ENCODE measurements at places on chromosomes 6 and 20. TPM values are rescaled to one million over a fixed set of nuclear protein-coding genes. Genes with fewer than 3 reads are reported as not detected.

GRCh38 chr6:155382338-155382685 is 68.0 kb upstream of the TFB1M start:
- no peak for DNase-seq

DNA sequence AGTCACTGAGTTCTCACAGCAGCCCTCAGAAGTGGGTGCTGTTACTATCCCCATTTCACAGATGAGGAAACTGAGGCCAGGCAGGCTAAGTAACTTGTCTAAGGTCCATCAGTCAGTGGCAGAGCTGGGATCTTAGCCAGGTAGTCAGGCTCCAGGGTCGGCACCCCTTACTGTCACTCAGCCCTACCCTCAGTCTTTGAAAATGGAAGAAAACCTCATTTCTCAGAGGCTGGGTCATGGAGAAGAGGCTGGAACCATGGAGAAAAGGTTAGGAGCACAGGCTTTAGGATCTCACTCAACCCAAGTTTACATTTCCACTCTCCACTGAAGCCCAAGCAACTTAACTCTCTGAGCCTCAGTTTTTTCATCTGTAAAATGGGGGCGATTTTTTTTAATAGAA is 116.2 kb upstream of the SIRPG start:
- DNase-seq = no peak

DNA sequence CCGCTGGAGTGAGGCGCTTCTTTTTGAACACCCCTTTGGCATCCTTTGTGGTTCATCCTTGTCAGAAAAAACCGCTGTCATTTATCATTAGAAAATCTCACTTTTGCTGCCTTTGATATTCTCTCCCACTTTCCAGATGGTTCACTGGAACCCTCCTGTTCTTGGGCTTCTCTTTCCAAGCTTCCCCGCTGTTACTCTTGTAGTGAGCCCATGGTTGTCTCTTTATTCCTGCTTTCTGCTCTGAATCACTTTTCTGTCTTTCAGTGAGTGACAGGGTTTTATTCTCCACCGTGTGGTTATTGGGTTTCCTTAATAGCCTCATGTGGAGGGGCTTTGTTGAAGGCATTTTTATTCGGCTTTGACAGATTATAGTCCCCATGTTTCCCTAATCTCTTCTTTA is 117.0 kb downstream of the FARS2 start:
- no peak for DNase-seq

- no peak for DNase-seq
Observed at GRCh38 chr6:160108077-160108476, 13.5 kb upstream of the SLC22A1 start.

GRCh38 chr6:84728602-84729001 is 35.8 kb downstream of the TBX18 start:
- no peak for DNase-seq

DNA sequence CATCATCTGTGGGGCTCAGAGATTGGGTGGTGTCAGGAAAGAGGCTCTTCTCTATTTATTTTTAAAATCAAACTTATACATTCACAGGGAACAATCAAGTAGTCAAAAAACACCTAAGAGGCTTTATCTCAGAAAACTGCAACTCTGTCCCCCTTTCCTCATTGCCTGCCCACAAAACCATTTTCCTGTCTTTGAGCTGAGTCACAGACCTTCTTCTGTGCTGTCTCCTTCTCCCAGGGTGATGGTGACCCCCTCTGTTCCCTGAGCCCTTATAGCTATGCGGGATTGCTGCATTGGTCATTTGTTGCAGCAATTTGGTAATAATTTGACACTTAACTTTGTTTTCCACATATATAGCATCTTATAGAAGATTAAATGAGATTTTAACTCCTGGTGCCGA is 195.2 kb upstream of the PROKR2 start:
- DNase-seq = no peak

GRCh38 chr6:113636357-113636824 is 220.8 kb upstream of the MARCKS start:
- DNase-seq = no peak

DNA sequence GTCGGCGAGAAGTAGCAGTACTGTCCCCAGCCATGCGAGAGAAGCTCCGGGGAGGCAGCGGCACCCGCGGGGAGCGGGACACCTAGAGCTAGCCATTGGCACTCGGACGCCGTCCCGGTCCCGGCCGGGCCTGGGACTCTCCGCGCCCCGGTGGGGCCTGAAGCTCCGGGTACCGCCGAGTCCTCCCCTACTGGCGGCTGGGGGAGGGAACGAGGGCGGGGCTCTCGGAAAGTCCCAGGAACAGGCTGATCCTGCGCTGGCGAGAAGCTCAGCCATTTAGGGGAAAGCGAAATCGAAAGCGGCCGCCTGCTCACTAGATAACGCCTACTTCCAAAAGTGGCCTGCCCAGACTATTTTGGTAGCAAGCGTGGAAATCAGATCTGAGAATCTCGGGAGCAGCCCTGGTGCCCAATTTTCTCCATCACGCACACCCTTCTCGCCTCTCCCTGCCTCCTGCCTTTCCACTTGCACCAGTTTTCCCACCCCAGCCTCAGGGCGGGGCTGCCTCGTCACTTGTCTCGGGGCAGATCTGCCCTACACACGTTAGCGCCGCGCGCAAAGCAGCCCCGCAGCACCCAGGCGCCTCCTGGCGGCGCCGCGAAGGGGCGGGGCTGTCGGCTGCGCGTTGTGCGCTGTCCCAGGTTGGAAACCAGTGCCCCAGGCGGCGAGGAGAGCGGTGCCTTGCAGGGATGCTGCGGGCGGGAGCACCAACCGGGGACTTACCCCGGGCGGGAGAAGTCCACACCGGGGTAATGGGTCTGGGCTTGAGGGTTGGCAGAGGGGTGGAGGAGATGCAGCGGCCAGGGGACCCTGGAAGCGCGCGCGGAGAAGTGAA is at the start of the genes PSMB9 and TAP1:
Gene PSMB9 (plus strand): TSS at position 652 of the 835 bp plus-strand sequence. CDS start 38 bp downstream, at position 690.
Gene TAP1 (minus strand): TSS at position 164 of the 835 bp plus-strand sequence. CDS start 68 bp downstream, at position 96.
- DNase-seq = peak; percentile 91

DNA sequence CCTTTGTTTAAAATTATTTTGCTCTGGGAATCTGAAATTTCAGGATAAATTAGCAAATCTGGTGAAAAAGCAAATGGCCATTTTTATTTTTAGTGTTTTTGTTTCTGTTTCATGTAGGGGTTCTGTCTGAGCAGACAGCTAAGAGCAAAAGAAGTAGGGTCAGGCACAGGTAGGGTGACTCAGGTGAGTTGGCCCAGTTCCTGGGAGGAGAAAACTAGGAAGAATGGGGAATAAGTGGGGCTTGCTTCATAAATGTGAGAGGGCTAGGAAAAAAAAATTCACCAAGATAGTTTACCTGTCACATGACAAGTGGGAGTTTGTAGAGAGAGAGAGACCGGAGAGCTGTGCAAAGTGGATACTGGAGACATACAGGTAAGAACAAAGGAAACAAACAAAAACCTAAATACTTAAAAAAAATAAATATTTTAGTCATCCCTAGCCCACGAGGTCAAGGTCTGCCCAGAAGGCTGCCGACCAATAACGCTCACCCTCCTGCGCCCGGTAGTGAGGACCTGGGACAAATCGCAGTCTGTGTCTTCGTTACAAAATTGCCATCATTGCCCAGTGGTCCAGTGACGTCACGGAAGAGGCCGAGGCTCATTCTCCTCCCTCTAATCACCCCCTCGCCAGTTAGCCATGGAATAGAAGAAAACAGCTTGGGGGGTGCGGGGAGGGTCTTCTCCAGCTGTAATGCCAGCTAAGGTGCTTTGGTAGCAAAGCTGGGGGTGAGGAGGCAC is 2.3 kb downstream of the THBD start:
- no peak for DNase-seq

DNA sequence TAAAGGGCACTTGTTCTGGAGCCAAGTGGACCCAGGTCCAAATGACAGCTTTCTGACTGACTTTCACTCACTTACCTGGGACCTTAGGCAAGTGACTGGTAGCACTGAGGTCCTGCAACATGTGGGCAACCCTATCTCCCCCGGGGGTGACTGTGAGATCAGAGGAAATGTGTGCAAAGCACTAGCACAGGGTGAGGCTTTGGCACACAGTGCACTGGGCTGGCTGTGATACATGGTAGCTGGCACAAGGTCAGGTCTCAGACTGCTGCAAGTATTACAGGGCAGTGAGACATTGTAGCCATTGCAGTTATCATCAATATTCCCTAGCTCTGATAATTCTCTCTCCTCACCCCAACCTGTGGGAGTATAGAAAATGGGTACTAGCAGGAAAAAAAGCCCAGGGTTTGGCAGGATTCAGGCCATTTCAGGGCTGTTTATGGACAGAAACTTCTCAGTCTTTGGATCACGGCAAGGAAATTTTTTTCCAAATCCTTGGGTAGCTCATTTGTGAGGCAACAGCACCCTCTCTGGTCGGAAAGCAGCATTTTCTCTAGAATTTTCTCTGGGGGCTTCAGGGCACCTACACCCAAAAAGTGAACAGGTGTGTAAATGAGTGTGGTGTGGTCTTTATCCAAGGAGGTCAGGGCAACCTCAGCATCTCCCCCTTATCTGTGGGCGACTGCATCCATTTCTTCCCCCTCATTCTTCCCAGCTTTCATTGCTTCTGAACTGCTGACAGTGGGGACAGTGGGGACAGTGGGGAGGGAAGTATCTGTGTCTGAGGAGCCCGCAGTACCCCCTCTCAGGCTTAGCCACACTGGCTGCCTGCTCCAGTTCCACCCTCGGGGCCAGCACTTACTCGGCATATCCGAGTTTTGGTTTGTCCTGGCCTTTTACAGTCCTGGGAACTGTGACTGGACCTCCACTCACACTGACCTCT is 148.7 kb upstream of the PHACTR3 start:
- peak; percentile 2 for DNase-seq

The MUC21 gene
- not detected for total RNA-seq

The PHACTR3 gene
- total RNA-seq = 42.1 TPM

The ABHD16B gene
- total RNA-seq = not detected

The KIF25 gene
- total RNA-seq = not detected

The BFSP1 gene
- 0.31 TPM for total RNA-seq

All from occipital lobe (tissue), 3 donors.